ENCODE measurements at places on chromosomes 1 and 21. TPM values are rescaled to one million over a fixed set of nuclear protein-coding genes. Genes with fewer than 3 reads are reported as not detected.

LIN28A gene
- not detected for total RNA-seq

HSD3B2 gene
- not detected for total RNA-seq

TIE1 gene
- 0.53 TPM for total RNA-seq

DNALI1 gene
- 0.26 TPM for total RNA-seq

FUBP1 gene
- total RNA-seq: 103 TPM

ELOA gene
- 16.8 TPM for total RNA-seq

CFHR3 gene
- total RNA-seq: not detected

ST6GALNAC3 gene
- 1.4 TPM for total RNA-seq

PROK1 gene
- not detected for total RNA-seq

ADCY10 gene
- total RNA-seq: 0.26 TPM

WNT9A gene
- 7.3 TPM for total RNA-seq

LAMB3 gene
- 1,162 TPM for total RNA-seq

TLR5 gene
- 0.79 TPM for total RNA-seq

CFHR1 gene
- not detected for total RNA-seq

IFI44 gene
- 0.38 TPM for total RNA-seq

HPDL gene
- 0.53 TPM for total RNA-seq

METTL25B gene
- total RNA-seq: 20.2 TPM

FCRL1 gene
- not detected for total RNA-seq

OR2T11 gene
- total RNA-seq: not detected

APOBEC4 gene
- not detected for total RNA-seq

ANGPTL3 gene
- not detected for total RNA-seq

LRRC71 gene
- total RNA-seq: not detected

CNKSR1 gene
- 11.8 TPM for total RNA-seq

HSPB7 gene
- under 0.01 TPM for total RNA-seq

SPAG17 gene
- total RNA-seq: under 0.01 TPM

TDRD5 gene
- not detected for total RNA-seq

Data from bronchial epithelial cell (primary cell).